Activated naive CD4-positive, alpha-beta T cell treated with anti-CD3 and anti-CD28 coated beads for 36 hours (primary cell): ENCODE measurements at places on chromosomes 5 and 9.

DNA sequence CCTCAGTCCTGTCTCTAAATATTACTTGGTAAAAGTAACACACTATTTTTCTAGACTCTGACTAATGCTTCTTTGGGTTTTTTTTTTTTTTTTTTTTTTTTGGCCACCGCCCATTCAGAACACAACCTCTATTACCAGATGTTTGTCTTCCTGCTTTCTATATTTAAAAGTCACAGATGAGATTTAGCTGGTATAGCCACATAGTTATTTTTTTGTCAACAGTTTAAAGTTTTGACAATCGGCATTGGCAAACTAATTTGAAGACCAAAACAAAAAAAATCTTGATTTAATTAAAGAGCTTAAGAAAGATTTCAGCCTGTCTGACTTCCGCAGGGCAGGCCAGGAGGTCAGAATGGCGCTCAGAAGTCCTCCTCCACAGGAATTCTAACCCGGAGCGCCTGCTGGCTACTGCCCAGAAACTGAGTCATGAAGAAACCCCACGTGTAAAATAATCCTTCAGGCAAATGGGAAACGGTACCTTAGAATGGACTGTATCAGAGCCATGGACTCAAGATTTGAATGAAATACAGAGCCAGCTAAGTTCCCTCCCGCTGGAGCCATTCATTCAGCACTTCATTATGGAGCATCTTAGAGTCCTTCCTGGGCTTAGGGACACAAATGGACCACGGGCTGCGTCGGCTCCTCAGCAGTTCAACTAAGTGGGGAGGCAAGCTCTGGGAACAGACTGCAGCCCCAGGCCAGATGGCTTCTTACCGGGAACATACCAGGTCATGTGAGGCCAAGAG lies 55.6 kb downstream of the PTPDC1 start:
- no peak for DNase-seq

- DNase-seq: no peak
Measured at GRCh38 chr9:113609562-113610318, 146.2 kb downstream of the RGS3 start.

DNA sequence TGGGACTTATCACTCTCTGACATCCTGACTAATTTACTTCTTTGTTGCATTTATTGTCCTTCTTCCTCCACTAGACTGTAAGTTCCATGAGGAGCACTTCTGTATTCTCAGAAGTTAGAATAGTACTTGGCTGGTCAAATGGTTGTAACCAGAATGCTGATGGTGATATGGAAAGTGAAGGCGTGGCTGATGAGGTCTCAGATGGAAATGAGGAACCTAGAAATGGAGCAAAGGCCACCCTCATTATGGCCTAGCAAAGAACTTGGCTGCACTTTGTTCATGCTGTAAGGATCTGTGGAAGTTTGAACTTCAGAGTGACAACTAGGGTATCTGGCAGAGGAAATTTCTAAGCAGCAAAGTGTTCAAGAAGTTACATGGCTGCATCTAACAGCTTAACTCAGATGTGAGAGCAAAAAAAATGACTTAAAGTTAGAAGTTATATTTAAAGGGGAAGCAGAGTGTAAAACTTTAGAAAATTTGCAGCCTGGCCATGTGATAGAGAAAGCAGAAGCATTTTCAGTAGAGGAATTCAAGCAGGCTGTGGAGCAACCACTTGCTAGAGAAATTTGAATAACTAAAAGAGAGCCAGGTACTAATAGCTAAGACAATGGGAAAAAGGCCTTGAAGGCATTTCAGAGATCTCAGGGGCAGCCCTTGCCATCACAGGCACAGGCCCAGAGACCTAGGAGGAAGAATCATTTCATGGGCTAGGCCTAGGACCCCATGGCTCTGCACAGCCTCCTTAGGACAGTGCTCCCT lies 14.9 kb upstream of the SLC22A5 start:
- DNase-seq: no peak

GRCh38 chr5:14594378-14595074 lies 12.9 kb downstream of the OTULINL start:
- peak; percentile 28 for DNase-seq

GRCh38 chr9:37187292-37187691 lies 66.9 kb downstream of the ZCCHC7 start:
- peak; percentile 20 for DNase-seq

- no peak for DNase-seq
Measured at GRCh38 chr5:7678030-7678429, 172.9 kb downstream of the CFAP90 start.

DNA sequence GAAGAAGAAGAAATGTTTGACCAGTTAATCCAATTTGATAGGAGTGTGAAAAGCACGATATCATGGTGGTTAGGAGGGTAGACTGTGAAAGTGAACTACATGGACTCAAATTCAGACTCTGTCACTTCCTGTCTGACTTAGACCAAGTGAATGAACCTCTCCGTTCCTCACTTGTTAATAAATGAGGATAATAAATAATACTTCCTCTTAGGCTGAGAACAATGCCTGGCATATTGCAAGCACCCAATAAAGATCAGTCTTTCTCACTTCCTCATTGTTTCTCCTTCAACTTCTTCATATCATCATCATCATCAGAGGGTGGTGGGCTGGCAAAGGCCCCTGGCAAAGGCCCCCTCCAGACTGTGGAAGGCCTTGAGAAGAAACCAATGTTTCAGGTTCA lies 148.7 kb downstream of the CDK5RAP2 start:
- DNase-seq: no peak

DNA sequence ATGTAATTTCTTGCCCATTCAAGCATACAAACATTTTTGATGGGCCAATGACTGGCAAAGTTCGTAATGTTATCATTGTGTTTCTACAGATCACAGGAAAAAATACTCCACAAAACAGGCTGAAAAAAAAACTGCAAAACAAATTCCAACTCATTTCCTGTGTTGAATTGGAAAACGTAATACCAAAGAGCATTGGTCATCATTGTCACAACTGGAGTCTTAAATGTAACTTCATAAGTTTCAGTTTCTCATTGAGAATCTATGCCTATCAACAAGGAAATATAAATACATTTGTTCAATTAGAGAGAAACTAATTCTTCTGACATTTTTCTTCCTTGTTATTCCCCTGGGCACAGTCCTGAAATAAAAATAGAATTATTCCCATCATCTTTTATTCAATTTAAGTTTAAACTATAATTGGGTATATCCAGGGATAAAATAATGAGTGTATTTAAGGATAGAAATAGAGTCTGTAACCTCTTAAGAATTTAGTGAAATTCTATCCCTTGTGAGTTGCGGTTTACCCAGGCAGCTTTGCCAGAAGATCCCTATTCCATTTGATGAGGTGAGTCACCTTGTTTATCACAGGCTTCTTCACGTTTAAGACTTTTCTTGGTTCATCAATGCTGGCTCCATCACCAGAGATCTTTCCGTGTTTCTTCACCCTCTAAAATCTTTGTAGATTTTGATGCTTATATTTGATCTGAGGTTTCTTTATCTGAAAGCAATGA lies 112.7 kb upstream of the ITGA1 start:
- no peak for DNase-seq

DNA sequence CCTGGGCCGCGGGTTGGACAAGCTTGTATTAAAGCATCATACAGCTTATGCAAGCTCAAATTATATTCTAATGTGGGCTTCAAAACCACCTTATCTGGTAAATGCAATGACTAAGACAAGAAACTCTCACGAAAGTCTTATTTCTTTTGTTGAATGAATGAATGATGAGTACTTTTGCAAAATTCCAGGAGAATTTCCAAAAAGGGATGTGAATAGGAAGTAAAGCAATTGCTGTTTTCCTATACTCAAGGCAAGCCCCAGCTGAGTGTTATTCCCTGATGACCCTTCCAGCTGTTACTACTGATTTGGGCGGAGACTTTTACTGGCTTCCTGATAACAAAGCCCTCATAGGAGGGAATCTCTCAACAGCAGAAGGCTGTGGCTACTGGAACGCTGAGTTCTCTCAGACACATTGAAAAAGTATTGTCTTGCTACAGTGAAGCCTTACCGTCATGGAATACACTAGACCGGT lies 162.8 kb downstream of the SREK1 start:
- DNase-seq: no peak

DNA sequence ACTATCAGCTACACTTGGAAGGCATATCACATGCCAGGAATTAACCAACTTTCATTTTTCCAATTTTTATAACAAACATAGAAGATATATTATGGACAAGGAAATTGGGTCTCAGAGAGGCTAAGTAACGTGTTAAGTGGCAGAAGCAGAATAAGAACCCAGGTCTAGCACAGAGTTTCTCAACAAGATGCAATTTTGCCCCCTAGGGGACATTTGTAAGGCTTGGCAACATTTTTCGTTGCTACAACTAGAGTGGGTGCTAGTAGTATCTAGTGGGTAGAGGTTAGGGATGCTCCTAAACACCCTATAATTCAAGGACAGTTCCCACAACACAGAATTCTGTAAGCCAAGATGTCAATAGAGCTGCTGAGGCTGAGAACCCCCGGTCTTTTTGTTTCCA lies 180.6 kb downstream of the SNCAIP start:
- DNase-seq: no peak

DNA sequence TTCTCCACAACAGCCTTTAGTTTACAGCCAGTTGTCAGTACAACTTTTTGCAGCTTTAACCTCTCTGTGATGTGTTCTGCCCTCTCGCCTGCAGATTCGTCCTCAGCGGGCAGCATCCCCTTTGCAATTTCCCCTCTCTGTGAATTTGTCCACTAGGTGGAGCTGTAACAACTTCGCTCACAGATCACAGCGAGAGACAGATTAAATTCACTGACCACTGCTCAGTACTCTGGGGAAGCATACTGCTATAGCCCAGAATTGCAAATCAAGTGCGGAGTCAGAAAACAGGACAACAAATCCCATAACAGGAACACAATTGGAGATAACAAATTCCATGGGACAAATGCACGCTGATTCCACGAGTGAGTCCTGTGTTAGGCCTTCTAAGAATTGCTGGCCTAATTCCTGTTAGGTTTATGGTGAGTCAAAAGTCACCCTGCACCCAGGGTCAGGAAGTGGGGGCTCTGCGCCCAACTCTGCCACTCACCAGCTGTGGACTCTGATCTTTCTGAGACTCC lies 2124.9 kb downstream of the MAT2B start:
- DNase-seq: peak; percentile 15

- DNase-seq: no peak
Measured at GRCh38 chr5:22496666-22497065, 356.5 kb downstream of the CDH12 start.

DNA sequence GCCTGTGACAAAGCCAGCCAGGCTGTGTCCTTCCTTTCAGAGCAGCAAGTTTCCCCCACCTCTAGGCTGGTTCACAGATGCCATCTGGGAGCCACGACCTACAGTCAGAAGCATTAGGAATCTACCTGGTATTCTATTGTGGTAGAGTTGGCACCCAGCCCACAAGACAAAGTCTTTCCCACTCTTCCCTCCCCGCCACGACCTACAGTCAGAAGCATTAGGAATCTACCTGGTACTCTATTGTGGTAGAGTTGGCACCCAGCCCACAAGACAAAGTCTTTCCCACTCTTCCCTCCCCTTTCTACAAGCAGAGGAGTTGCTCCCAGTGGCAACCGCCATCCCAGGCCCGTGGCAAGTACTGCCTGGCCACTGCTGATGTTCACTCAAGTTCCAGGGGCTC lies 157.8 kb upstream of the TNC start:
- DNase-seq: no peak

DNA sequence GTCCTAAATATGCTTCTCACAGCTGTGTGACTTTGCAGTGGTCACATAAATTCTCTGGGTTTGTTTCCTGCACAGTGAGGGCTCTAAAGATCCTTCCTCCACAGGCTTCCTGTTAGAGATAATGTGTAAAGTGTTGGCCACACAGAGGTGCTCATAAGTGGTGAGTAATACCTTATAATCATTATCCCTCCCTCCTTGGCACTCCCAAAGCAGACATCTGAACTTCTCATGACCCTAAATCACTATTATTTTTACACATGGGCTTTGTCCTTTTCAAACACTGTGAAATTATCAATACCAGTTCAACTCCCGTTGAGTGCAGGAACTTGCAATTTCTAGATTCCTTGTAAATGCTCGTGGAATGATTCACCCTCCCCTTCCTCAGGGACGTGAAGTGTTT lies 100.2 kb downstream of the BRINP1 start:
- DNase-seq: no peak

GRCh38 chr9:38311382-38312270 lies 80.9 kb upstream of the ALDH1B1 start:
- DNase-seq: no peak

GRCh38 chr5:157519579-157520253 lies 55.9 kb downstream of the ADAM19 start:
- no peak for DNase-seq

DNA sequence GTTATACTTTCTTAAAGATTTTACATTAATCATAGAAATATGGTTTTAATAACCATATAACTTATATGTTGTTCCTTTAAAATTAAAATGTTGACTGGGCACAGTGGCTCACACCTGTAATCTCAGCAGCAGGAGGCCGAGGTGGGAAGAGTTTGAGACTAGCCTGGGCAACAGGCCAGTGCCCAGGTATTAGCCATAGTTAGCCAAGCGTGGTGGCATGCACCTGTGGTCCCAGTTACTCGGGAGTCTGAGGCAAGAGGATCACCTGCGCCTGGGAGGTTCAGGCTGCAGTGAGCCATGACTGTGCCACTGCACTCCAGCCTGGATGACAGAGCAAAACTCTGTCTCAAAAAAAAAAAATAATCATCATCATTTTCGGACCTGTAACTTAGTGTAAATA lies 133.5 kb downstream of the DTWD2 start:
- no peak for DNase-seq

GRCh38 chr9:120505186-120505585 lies 74.8 kb downstream of the CDK5RAP2 start:
- DNase-seq: no peak

- DNase-seq: peak; percentile 92
Measured at GRCh38 chr9:35096035-35096849, at the start of gene PIGO. TSS of gene PIGO (minus strand) at chr9:35096591. CDS start at chr9:35095565, 1,026 bp downstream.

DNA sequence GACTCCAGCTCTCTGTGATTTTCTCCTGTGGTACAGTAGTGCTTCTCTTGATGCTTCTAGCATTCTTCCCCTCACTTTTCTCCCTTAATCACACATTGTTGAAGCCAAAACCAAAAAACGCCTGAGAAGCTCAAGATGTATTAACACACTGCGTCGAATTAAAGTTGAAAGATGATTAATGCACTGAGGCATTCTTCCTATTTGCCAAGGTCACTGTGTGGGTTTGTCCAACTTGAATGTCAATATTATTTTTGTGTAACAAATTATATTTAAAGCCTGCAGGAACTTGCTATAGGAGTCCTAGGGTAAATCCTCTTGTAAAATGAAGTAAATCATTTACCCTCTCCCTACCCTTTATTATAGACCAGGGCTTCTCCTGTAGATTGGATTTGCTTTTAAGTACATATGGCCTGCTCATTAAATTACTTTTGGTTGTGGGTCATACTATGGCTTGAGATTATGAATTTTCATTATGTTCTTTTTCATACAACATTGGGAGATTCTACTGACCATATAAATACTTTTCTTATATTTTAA lies 68.1 kb downstream of the GDA start:
- DNase-seq: no peak
